ENCODE measurements at places on chromosomes 1 and 21.

DNA sequence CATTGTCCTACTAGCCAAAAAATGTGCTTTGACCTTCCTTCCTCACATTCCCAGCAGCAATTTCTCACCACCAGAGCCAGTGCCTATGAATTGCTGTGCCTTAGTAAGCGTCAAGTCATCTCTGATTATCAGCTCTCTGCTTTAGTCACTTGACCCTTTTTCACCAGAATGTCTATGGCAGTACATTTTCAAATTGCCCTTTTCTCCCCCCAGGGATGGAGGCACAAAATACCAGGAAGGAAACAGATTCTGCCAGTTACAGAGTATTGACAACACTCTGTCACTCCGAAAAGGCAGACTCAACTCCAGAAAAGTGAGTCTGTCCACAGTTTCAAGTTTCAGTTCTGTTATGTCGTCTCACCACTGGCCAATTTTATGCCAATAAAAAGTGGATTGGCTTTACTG is 167.4 kb downstream of the TNFSF18 start:
- no peak for DNase-seq

GRCh38 chr1:17020502-17020901 is 8.8 kb upstream of the ATP13A2 start:
- DNase-seq = no peak

GRCh38 chr21:37944496-37944895 is 28.2 kb upstream of the KCNJ6 start:
- DNase-seq = no peak

GRCh38 chr1:172323686-172324085 is 96.8 kb upstream of the C1orf105 start:
- no peak for DNase-seq

- no peak for DNase-seq
These were observed 14.2 kb downstream of the TRAF5 start for GRCh38 chr1:211340622-211341507.

GRCh38 chr21:43643193-43643592 is 16.1 kb downstream of the HSF2BP start:
- DNase-seq = no peak

GRCh38 chr1:225834417-225835329 is 24.7 kb downstream of the EPHX1 start:
- DNase-seq = peak; percentile 8

DNA sequence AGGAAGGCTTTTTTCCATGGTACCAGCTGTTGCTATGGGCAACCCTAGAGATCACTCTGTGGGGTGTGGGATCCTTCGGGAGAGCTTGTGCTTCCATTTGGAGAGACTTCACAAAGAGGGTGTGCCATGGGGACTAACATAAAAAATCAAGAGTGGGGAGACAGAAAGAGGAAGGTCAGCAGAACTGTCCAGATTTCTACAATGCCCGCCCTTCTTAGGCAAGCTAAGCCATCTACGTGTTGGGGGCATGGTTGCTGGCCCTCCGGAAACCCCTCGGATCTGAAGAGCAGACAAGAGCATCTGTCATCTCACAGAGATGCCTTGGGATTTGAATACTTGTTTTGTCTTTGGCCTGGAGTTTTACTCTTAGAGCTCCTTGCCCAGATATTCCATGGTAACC is 83.9 kb upstream of the ZNF648 start:
- DNase-seq = no peak

DNA sequence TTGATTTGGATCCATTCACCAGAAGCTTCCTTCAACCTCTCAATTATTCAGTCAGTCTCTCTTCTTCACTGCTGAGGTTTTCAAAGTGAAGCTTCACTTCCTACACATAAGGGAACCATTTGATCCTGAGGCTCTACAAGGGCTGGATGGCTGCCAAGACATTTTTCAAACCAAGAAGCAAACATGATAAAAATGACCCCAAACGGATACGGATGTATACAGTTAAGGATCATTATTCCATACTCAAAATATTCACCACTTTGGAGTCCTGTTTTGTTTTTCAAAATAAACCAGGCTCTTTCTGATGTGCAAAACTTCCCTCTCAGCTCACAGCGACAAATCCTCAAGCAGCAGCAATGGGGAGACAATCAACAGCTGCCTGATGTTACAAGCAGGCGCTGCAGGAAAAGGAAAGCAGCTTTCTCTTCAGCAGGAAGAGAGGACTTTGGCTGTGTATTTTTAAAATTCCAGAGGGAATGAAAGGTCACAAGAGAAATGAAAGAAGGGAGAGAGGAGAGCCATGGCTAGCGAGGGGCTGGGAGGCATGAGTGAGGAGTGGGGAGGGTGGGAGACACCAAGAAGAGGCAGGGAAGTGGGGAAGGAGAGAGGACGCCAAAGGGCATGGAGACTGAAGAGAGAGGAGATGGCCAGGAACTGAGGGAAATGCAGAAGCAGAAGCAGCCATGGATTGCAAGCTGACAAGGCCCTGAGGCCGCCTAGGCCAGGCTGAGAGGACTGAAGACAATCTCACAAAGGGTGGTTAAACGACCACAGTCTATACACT is 145.4 kb downstream of the SLC45A1 start:
- DNase-seq = peak; percentile 13

- no peak for DNase-seq
These were observed 5.3 kb upstream of the SARS1 start for GRCh38 chr1:109208394-109208793.
